ENCODE measurements at places on chromosomes 3 and 15.

DNA sequence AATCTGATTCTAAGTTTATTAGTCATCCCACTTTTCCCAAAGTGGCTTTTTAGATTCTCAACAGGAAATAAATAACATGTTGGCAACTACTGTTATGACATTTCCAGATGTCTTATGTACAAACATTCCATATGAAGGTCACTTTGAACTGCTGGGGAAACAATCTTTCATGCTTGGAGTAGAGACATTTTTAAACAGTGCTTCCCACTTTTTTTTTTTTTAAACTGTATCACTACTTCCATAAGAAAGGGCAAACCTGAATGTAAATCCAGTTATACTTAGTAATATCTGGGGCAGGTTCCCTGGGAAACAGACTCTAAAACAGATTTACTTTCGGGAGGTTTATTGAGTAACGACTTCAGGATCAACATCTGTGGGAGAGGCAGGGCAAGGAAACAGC lies 473.8 kb downstream of the TAFA4 start:
- no peak for DNase-seq

GRCh38 chr3:191399918-191400317 lies 61.0 kb upstream of the PYDC2 start:
- no peak for DNase-seq

DNA sequence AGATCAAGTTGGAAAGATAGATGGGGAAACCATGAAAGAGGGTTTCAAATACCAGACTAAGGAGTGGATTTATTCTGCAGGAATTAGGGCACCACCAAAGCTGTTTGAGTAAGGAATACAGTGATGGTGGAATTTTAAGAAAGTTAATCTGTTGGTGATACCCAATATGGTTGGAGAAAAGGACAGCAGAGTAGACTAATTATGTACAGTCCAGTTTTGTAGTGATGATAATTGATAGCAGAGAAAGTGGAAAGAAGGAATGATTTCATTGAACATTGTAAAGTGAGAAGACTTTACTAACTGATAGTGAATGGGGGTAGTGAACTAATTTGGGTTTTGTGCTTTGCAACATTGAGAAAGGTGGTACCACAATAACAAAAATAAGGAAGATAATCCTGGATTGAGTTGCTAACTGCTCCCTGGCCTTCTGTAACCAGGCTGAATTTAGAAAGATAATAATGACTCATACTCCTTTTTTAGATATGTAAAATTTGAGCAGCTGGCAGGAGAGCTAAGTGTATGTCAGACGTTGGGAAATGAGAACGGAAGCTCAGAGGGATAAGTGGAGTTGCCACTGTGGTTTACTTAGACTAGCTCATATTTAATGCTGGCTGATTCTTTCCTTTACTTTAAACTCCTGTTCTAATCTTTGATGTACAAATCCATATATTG lies 16.9 kb downstream of the TCAIM start:
- no peak for DNase-seq

DNA sequence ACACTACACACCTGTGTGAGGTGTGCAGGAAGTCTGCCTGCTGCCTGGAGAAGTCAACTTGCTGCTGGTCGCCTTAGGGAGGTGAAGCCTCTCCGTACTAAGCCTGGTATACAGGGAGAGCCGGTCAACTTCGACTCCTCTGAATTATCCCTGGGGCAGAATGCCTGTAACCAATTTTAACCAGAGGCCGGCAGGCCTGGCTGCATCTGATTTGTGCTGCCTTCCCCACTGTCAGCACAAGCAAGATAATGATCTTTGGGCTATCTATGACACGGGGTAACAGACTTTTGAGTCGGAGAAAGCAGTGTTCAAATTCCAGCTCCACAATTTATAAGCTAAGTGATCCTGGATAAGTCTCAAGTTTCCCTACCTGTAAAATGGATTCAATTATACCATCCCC lies 42.3 kb downstream of the MAGEF1 start:
- no peak for DNase-seq

DNA sequence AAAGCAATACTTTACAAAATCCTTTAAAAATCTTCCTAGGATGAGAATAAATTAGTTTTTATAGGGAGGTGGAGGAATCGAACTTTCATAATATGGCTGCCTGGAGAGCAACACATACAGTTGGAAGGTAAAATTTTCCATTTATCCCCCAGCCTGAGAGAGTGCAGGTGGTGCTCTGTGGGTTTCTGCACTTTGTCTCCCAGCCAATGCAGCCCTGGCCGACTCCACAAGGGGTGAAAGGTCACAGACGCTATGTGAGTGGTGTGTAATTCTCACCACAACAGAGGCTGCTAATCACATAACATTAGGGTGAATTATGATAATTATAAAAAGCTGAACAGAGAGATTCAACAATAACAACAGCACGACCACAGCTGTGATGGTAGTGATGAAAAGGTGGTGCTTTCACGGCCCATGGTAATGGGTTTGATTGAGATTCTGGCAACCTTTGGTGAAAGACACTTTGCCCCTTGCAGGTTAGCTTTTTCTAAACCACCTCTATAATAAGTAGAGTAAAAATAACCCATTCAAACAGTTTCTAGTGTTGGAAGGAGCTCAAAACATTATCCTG lies 30.1 kb upstream of the NANOGP8 start:
- DNase-seq: no peak

- DNase-seq: no peak
Measured at GRCh38 chr3:61944726-61945125, 383.4 kb downstream of the PTPRG start.

DNA sequence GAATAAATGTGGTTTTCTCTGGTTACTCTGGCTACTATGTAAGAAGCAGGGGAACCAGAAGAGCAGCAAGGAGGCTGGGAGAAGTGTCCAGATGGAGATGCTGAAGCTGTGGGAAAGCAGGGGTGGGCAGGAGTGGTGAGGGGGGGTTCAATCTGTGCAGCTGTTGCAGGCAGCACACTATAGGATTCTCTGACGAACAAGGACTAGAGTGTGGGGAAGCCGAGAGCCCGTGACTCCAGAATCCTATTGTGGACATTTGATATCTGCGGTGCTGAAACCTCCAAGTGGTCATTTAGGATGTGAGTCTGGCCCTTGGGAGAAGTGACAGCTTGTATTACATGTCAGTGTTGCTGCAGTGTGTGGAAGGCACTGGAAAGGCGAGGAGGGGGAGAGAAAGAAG lies 60.5 kb downstream of the GABRB3 start:
- no peak for DNase-seq

DNA sequence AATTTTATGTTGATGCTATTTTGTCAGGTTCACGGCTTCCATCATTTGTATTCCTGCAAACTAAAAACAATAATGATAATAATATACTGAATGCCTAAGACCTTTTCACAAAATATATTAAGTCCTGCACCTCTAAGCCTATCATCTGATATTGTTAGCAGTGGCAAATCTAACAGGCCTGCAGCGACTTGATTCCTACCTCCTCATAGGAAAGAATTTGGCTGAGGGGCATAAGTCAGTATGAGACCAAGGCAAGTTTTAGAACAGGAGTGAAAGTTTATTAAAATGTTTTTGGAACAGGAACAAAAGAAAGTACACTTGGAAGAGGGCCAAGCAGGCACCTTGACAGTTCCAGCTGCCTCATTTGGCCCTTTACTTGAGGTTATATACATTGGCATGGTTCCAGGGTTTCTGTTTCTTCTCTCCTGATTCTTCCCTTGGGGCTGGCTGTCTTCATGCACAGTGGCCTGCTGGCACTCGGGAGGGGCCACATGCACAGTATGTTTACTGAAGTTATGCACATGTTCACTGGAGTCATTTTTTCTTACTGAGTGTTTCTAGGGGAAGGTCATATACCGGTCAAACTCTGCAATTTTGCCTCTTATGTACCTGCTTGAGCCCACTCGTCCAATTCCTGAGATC lies 418.1 kb downstream of the EPHA6 start:
- DNase-seq: no peak

DNA sequence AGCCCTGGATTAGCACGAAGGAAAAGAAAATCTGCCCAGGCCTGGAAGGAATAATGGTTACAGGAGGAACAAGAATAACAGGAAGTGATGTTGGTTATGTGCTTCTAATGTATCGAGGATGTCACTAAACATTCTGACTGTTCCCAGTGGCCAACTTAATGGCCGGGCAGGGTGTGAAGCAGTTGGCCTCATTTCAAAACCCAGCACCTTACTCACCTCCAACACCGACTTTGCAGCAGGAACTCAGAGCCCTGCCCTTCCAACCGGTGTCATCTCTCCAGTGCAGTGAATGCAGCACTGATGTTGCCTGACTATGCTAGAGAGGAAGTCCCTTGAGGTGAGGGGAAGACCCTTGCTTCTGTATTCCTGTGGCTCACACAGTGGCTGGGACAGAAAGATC lies 162.4 kb upstream of the LRTM1 start:
- no peak for DNase-seq

DNA sequence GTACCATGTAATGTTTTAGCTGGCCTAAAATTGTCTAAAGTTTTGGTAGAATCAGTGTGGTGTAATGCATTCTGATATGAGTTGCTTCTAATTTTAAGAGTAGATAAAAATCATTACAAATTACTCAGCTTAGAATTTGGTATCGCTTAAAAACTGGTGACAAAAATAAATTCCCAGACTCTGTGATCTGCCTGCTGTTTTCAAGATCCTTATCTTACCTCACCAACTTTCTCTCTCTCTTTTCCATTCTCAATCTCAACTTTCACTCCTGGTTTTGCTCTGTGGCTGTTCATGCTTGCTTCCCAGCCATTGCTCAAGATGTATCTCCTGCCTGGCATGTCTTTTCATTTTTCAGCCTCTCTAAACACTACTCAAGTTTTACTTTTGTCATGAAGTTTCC lies 45.7 kb downstream of the TCF12 start:
- DNase-seq: no peak

- DNase-seq: no peak
Measured at GRCh38 chr15:69576035-69576526, 123.5 kb downstream of the RPLP1 start.

- no peak for DNase-seq
Measured at GRCh38 chr3:1533763-1534162, 440.9 kb downstream of the CNTN6 start.

DNA sequence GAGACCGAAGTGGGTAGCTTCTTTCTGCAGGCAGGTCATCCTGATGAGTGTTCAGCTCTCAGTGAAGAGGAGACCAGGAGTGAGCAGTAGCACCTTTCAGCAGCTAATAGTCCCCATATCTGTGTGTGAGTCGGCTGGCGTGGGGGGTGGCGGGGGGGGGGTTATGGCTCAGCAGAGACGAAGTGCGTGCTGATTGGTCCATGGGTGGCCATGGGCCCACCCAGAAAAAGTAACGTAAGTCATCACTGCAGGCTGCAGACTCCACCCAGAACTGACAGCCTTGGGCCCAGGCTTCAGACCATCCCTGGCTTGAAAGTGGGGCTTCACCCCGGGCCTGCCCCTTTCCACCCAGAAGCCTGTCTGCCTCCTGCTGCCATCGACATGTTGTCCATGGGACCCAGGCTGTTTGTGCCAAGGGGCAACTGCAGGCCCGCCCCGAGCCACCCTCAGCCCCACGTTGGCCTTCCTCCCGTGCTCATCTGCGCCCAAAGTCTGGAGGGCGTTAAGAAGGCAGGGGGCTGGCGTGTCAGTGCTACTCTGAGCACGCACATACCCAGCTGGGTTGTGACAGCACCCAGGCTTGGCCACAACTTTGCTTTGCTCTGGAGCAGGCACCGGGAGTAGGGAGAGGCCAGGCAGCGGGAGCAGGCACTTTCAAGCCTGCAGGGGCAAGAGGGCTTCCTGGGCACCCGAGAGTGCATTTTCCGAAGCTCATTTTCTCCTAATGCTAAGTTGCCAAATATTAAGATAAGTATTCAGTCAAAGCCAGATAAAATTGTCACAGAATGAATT lies 511.7 kb upstream of the CDIN1 start:
- no peak for DNase-seq

All from HEK293T (cell line).